ENCODE measurements at places on chromosomes 2 and 18.

DNA sequence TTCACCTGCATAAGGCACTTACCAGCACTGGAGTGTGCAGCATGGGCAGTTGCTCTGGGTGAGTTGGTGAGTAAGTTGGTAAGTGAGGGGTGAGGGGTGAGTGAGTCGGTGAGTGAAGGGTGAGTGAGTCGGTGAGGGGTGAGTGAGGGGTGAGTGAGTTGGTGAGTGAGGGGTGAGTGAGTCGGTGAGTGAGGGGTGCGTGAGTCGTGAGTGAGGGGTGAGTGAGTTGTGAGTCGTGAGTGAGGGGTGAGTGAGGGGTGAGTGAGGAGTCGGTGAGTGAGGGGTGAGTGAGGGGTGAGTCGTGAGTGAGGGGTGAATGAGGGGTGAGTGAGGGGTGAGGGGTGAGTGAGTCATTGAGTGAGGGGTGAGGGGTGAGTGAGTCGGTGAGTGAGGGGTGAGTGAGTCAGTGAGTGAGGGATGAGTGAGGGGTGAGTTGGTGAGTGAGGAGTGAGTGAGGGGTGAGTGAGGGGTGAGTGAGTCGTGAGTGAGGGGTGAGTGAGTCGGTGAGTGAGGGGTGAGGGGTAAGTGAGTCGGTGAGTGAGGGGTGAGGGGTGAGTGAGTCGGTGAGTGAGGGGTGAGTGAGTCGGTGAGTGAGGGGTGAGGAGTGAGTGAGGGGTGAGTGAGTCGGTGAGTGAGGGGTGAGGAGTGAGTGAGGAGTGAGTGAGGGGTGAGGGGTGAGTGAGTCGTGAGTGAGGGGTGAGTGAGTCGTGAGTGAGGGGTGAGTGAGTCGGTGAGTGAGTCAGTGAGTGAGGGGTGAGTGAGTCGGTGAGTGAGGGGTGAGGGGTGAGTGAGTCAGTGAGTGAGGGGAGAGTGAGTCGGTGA lies 17.1 kb downstream of the THAP4 start:
- DNase-seq: no peak

DNA sequence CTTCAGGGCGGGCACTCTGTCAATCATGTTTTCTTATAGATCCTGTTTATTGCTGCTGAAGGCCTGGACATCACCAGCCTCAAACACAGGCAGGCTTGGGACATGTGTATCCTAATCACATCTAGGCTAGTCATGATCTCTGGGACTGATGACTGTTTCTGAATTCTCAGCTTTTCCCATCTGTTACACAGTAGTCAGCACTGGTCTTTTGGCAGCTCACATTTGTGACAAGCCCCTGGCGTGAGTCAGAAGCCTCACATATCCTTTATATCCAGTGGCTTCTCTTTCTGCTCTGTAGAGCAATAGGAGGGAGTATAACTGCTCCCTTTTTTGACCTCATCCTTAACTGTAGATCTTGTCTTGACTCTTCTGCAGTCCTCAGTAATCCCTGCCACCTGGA lies 4.5 kb downstream of the SEMA4F start:
- DNase-seq: no peak

DNA sequence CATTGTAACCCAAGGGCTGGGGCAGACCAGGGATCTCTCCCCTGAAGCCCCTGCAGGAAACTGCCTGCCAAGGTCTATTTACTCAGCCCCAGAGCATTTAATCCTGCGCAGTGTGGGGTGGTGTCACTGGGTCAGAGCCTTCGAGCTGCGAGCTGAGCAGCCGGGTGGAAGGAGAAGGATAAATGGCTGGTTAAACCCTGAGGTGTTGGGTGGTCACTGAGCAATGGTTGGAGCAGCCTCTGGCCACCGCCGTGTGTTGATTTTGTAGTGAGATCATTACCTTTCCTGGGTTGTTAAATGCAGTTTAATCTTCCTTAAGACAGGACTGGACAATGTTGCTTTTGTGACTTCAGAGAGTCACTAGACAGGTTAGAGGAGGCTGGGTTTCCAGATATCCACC lies 98.1 kb downstream of the SETBP1 start:
- no peak for DNase-seq

GRCh38 chr2:143121079-143121478 lies 8.1 kb upstream of the ARHGAP15 start:
- DNase-seq: no peak

GRCh38 chr18:44358402-44358801 lies 322.3 kb upstream of the SETBP1 start:
- DNase-seq: no peak

GRCh38 chr2:23713351-23713750 lies 213.6 kb downstream of the ATAD2B start:
- DNase-seq: no peak

GRCh38 chr2:130241041-130241707 lies 42.9 kb upstream of the TUBA3E start:
- DNase-seq: no peak

- no peak for DNase-seq
Observed at GRCh38 chr2:99152199-99152895, 2.4 kb downstream of the TSGA10 start.

DNA sequence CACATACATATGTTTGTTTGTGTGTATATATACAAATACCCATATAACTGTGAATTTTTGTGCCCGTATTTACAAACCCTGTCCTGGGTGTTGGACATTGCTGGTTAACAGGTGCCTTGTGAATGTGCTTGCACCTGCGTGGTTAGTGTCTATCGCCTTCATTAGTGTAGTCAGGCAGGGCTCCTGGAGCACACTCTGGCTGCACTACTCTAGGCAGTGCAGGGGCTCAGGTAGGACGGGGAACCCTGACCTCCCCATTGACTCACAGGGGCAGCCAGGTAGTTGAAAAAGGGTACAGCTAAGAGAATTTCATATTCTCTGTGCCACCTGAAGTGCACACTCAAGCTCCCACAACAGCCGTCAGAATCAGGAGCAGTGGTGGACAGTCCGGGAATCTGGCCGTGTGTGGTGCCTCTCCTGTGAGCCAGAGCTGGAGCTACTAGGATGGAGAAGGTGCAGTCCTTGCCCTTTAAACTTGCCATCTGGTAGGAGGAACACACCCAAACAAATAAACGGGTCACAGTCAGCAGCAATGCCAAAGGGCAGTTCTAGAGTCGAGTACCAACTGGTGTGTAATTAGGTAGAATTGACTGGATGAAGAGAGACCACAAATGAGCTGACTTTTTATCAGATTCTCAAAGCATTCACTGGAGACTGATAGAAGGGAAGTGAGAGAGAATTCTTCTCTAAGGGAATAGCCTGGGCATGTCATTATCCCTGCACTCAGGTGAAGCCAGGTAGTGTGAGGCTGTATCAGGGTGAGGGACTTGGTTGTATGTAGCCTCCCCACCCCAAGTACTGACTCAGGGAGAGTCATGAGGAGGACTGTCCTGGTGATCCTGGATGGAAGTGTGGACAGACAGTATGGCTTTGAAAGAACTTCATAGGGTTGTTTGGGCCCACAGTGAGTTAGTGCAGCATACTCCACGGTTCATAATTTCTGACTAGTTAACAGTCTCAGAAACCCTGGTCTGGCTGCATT lies 44.1 kb downstream of the FARP2 start:
- DNase-seq: no peak

DNA sequence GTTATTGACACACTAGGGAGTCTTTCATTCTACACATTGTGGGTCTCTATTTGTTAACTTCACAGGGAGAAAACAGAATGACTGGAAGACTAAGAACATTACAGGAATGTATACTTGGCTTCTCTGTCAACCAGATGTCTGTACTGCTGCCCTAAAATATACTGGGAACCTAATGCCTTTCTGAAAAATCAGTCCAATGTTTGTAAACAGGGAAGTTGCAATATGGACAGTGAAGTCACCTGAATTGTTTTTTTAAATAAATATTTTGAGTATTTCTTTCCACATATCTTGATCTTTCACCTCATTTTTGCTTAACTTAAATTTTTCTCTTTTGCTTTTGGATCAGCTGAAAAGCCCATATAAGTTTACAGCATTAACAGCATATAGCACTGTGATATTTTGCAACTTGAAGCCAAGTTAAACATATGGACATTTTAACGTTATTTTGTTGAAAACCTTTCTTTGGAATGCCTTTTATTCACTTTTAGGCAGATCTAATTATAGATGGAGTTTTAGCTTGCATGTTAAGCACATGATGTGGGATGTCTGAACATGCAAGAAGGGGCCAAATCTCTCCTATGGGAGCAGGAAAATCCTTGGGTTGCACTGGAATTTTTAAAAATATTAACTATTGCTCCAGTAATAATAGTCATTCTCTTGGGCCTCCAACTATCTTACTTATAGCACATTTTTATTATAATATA lies 137.7 kb upstream of the TWIST2 start:
- DNase-seq: no peak

GRCh38 chr18:8895987-8896619 lies 190.7 kb downstream of the MTCL1 start:
- DNase-seq: no peak

GRCh38 chr2:12416600-12416999 lies 300.1 kb upstream of the TRIB2 start:
- DNase-seq: no peak

GRCh38 chr18:21453511-21453901 lies 147.0 kb downstream of the ESCO1 start:
- no peak for DNase-seq

- DNase-seq: peak; percentile 6
Observed at GRCh38 chr2:215693193-215693998, 257.5 kb upstream of the FN1 start.

- no peak for DNase-seq
Observed at GRCh38 chr2:68391099-68391498, 26.0 kb downstream of the PLEK start.

All from NT2/D1 (cell line).